Cortex of kidney (tissue), 1 donor: ENCODE measurements at places on chromosomes 4 and X.

DNA sequence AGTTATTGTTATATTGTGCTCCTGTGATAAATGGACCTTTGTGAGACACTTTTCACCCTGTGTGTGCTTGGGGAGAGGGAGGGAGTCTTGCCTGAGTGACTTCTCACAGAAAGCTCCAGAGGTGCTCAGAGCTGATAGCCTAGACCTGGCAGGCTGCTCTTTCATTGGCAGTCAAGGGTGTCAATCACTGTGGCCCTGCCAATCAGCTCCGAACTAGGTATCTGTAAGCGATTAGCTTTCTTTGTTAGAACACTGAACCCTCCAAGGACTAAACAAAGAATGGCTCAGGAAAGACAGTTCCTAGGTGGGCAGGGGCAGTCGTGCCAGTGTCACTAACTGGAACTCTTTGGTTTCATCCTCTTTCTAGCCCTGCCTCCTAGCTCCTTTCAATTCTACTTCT is 2.7 kb upstream of the NALF2 start:
- no peak for DNase-seq

- no peak for DNase-seq
Measured at GRCh38 chr4:148007314-148007760, 275.4 kb downstream of the ARHGAP10 start.

GRCh38 chrX:130211415-130212186 is 39.8 kb downstream of the RAB33A start:
- no peak for DNase-seq

GRCh38 chrX:44974451-44974850 is 101.5 kb downstream of the KDM6A start:
- DNase-seq = no peak

GRCh38 chr4:86043755-86044592 is 315.9 kb downstream of the MAPK10 start:
- no peak for DNase-seq

GRCh38 chr4:148312956-148313490 is 129.2 kb downstream of the NR3C2 start:
- no peak for DNase-seq
